ENCODE measurements at places on chromosomes 16 and 17.

GRCh38 chr17:72614871-72615626 is 477.4 kb downstream of the SLC39A11 start:
- peaks cover 39% of the 10 kb centered on the region for H3K27me3 ChIP-seq
- peaks cover 3% of the 10 kb centered on the region for H3K36me3 ChIP-seq
- DNase-seq = no peak
- H3K4me3 ChIP-seq = no peak overlapping the region
- H3K27ac ChIP-seq = no peak overlapping the region
- peaks cover 17% of the 10 kb centered on the region for H3K4me1 ChIP-seq

DNA sequence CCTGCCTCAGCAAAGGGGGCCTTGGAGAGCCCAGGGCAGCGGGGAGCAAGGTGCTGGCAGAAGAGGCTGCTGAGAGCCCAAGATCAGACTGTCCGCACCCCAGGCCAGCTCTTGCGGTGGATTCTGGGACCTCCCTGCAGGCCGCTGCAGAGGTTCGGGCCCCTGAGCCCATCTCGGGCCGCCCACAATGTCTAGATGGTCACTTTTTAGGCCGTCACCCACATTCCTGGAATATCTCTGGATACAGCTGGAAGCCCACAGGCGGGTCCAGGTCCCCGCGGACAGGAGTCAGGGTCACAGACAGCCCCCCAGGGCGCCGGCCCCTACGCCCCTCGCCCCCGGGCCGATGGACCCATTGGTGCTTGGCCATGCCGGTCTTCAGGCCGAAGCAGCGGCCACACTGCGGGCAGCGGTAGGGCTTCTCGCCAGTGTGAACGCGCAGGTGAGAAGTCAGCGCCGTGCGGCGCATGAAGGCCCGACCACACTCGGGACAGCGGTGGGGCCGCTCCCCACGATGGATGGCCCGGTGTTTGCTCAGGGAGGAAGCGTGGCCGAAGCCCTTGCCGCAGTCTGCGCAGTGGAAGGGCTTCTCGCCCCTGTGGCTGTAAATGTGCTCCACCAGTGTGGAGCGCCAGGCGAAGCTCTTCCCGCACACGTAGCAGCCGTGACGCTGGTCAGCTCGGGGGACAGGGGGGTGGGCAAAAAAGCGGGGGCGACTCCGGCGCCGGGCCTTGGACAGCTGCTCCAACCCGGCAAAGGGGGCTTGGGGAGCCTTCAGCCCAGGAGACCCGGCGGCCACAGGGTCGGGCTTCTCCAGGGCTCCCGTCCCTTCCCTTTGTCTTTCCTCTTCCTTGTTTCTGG is 2.1 kb downstream of the ZNF747 start:
- H3K27ac ChIP-seq = peak overlapping the region; percentile 90
- H3K4me3 ChIP-seq = peak overlapping the region; percentile 81
- H3K27me3 ChIP-seq = no peaks in the 10 kb centered on the region
- peaks cover 17% of the 10 kb centered on the region for H3K36me3 ChIP-seq
- no peak for DNase-seq

DNA sequence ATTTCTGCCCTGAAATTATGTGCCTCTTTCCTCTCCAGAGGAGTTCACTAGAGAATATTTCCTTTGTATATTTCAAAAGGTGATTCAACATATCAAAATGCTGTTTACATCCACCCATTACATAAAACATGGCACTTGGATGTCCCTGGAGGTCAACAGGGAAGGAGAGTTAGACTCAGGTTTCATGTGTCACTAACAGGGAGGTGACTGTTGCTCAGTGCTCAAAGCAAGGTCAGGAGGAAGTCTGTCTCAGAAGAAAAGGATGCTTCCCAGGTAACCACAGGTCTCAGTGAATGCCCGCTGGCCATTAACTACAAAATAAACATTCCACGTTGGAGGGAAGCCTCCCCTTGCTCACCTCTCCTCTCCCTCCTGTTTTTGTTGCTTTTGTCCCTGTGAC is 198.6 kb downstream of the AXIN2 start:
- no peak for DNase-seq
- no peaks in the 10 kb centered on the region for H3K36me3 ChIP-seq
- H3K27ac ChIP-seq = no peak overlapping the region
- H3K27me3 ChIP-seq = no peaks in the 10 kb centered on the region

DNA sequence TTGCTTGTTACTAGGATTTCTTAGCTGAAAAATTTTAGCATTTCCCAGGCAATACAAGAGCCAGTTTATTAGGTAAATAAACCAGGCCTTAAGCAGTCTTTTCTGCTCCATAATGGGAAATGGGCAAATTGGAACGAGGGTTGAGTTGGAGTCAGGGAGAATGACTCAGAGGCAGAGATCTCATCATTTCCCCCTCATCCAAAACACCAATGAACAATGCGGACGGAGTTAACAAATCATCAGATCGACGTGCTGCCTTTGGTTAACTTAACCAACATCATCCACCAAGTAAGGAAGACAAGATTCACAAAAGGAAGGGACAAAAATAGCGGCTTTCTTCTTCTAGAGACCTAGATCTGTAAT is 243.5 kb downstream of the STX8 start:
- no peaks in the 10 kb centered on the region for H3K27me3 ChIP-seq
- no peak overlapping the region for H3K4me3 ChIP-seq
- no peak for DNase-seq
- no peaks in the 10 kb centered on the region for H3K4me1 ChIP-seq

DNA sequence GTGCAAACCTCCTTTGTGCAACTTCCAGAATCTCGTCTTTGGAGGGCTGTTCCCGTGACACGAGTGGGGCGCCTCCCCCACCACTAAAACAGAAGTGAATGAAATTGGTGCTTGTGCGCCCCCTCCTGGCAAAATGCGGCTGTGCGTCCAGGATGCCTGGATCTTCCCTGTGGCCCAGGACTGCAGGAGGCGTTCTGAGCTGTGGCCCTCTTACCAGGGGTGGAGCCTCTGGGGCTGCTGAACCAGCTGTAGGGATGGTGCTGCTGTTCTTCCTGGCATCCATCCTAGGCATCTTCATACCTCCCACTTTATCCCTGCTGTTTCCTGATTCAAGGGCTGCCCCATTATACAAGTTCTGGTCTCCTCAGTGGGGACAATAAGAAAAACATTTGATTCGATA is 18.5 kb upstream of the NAGLU start:
- H3K4me3 ChIP-seq = no peak overlapping the region
- DNase-seq = peak; percentile 83
- peaks cover 13% of the 10 kb centered on the region for H3K27me3 ChIP-seq
- H3K36me3 ChIP-seq = no peaks in the 10 kb centered on the region
- no peak overlapping the region for H3K27ac ChIP-seq
- peaks cover 10% of the 10 kb centered on the region for H3K4me1 ChIP-seq

- no peak overlapping the region for H3K27ac ChIP-seq
- H3K36me3 ChIP-seq = no peaks in the 10 kb centered on the region
- H3K27me3 ChIP-seq = peaks cover 5% of the 10 kb centered on the region
- DNase-seq = no peak
Measured at GRCh38 chr16:78762222-78762621, 662.8 kb downstream of the WWOX start.

GRCh38 chr17:64231567-64232141 is 31.4 kb downstream of the TEX2 start:
- H3K27ac ChIP-seq = no peak overlapping the region
- peaks cover 15% of the 10 kb centered on the region for H3K4me1 ChIP-seq
- H3K27me3 ChIP-seq = no peaks in the 10 kb centered on the region
- H3K36me3 ChIP-seq = no peaks in the 10 kb centered on the region
- DNase-seq = no peak

- no peak for DNase-seq
- no peaks in the 10 kb centered on the region for H3K27me3 ChIP-seq
- H3K4me3 ChIP-seq = no peak overlapping the region
Measured at GRCh38 chr16:4763791-4764190, 3.2 kb downstream of the ZNF500 start.

DNA sequence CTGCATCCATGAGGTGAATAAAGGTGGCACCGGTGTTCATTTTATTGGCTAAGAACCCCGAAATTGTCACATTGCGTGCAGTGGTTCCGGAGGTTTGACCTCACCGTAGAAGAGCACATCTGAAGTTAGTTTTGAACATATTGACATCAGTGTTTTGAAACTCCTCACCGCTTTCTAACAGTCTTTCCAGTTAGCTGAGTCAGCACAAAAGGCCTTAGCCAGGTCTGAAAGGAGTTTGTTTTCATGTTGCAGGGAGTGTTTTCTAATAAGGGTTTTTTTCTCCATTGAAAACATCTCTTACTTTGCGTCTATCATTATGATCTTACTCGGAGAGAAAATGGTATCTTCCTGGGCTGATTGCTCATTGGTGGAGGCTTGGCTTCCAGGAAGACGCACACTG is 174.5 kb upstream of the HSBP1 start:
- DNase-seq = no peak
- no peaks in the 10 kb centered on the region for H3K27me3 ChIP-seq
- H3K27ac ChIP-seq = no peak overlapping the region
- no peaks in the 10 kb centered on the region for H3K4me1 ChIP-seq
- H3K36me3 ChIP-seq = no peaks in the 10 kb centered on the region

DNA sequence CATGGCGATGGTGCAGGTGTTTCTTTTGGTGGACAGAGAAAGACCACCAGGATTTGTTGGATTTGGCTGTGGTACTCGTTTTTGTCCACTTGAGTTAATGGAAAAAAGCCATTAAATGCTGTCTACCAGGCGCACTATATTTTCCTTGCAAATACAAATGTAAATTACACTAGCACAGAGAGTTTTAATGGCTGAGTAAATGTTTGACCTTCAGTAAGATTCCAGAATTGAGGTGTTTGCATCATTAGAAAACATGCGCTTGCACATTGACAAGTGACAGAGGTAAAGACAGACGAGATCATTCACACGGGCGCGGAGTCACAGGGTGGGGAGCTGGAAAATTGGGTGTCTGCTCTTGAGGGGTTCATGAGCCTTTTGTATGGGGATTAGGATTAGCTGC is 53.5 kb upstream of the AKTIP start:
- H3K27me3 ChIP-seq = peaks cover 7% of the 10 kb centered on the region
- no peaks in the 10 kb centered on the region for H3K4me1 ChIP-seq
- no peak overlapping the region for H3K27ac ChIP-seq
- H3K4me3 ChIP-seq = no peak overlapping the region
- no peak for DNase-seq

- peaks cover 66% of the 10 kb centered on the region for H3K27me3 ChIP-seq
- H3K4me1 ChIP-seq = peaks cover 31% of the 10 kb centered on the region
- no peaks in the 10 kb centered on the region for H3K36me3 ChIP-seq
Measured at GRCh38 chr17:61451538-61452300, 503 bp upstream of the TBX4 start.

- no peaks in the 10 kb centered on the region for H3K27me3 ChIP-seq
- DNase-seq = no peak
- no peak overlapping the region for H3K4me3 ChIP-seq
- peaks cover 1% of the 10 kb centered on the region for H3K36me3 ChIP-seq
- H3K27ac ChIP-seq = no peak overlapping the region
- H3K4me1 ChIP-seq = no peaks in the 10 kb centered on the region
Measured at GRCh38 chr16:119835-120491, 18.5 kb downstream of the NPRL3 start.

DNA sequence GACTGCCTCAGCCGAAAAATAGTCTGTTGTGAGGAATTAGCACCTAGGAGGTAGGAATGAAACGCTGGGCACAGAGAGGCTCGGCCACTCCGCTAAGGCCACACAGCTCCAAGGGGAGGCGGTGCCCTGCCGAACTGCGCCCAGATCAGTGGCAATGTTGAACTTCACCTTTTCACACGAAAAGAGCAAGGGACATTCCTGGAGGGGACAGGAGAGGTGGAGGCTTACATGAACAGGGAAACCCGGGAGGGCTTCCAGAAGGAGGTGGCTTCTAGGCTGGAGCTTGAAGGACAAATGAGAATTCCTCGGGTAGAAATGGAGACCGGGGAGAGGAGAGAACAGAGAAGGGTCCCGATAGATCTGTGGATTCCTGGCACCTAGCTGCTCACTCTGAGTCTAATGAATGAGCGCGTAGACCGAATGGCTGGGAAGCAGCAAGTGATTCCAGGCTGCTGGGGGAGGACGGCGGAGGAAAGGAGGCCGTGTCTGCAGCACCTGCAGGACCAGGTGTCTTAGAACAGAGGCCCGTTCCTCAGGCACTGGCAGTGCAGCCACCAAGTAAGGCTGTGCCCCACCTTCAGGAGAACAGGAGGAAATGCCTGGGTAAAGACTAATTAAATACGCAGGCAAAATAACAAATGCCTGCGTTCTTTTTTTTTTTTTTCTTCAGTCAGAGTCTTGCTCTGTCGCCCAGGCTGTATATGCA is 722 bp upstream of the SLC38A10 start:
- peak overlapping the region; percentile 97 for H3K4me3 ChIP-seq
- peak; percentile 43 for DNase-seq
- no peaks in the 10 kb centered on the region for H3K27me3 ChIP-seq
- H3K4me1 ChIP-seq = peaks cover 37% of the 10 kb centered on the region
- peak overlapping the region; percentile 92 for H3K27ac ChIP-seq

DNA sequence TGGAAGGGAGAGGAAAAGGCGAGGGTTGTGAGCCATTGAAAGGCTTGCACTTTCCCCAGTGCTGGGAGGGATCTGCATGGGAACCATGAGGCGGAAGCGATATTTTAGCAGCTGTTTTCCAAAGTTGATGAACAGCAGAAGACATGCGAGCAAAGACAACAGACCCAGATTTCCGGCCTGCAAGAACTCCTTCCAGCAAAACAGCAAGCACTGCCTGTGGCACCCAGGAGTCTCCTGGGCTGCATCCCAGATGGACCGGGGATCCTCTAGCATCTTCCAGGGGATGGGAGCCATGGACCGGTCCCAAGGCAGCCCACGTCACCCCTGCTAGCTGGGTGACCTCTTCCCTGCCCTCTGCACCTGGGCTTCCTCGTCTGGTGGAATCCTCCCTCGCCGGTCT is 162.8 kb downstream of the IRF8 start:
- H3K27ac ChIP-seq = no peak overlapping the region
- peaks cover 17% of the 10 kb centered on the region for H3K27me3 ChIP-seq

DNA sequence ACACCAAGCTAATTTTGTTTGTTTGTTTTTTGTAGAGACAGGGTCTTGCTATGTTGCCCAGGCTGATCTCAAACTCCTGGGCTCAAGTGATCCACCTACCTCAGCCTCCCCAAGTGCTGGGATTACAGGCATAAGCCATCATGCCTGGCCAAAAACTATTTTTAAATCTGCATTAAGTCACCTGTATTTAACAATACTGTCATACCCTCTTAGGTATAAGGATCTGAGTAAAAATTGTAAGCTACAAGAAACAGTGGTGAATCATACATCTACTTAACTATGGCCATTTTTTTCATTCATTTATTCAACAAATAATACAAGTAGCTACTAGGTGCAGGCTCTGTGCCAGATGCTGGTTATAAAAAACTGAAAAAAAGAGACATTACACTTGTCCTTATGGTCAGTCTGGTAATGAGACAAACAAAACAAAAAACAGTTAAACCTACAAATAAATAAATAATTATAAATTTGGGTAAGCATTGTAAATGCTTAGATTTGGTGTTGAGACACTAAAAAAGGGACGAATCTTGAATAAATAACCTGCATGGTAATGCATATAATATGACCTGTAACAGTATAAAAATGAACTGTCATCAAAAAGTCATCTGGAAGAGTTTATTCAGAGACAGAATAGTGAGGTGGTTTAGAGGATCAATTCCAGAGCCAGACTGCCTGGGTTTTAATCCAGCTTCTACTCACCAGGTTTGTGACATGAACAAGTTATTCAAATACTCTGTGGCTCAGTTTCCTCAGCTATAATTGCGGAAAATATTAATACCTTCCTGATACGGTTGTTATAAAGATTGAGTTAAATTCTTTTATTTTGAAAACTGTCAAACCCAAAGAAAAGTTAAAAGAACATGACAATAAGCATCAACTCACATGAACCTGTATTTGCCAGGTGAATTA is 26.8 kb downstream of the BRIP1 start:
- no peak overlapping the region for H3K4me3 ChIP-seq
- H3K4me1 ChIP-seq = no peaks in the 10 kb centered on the region
- H3K36me3 ChIP-seq = no peaks in the 10 kb centered on the region
- H3K27me3 ChIP-seq = no peaks in the 10 kb centered on the region
- DNase-seq = no peak
- no peak overlapping the region for H3K27ac ChIP-seq

GRCh38 chr16:57530522-57531252 is 5.7 kb downstream of the CCDC102A start:
- H3K27ac ChIP-seq = peak overlapping the region; percentile 98
- no peaks in the 10 kb centered on the region for H3K27me3 ChIP-seq
- H3K4me3 ChIP-seq = peak overlapping the region; percentile 85
- H3K36me3 ChIP-seq = no peaks in the 10 kb centered on the region
- H3K4me1 ChIP-seq = peaks cover 64% of the 10 kb centered on the region

Data from activated T-cell treated with anti-CD3 and anti-CD28 coated beads, Interleukin-2, amount 50 U/mL, for 72 hours (primary cell).